Stimulated activated CD8-positive, alpha-beta memory T cell treated with anti-CD3 and anti-CD28 coated beads, Interleukin-7, amount 100 ng/mL, for 4 hours (primary cell): ENCODE measurements at places on chromosomes 13 and 19.

GRCh38 chr19:38526430-38526829 lies 91.3 kb downstream of the MAP4K1 start:
- DNase-seq = no peak

GRCh38 chr13:98055623-98056022 lies 87.3 kb upstream of the FARP1 start:
- DNase-seq = no peak

DNA sequence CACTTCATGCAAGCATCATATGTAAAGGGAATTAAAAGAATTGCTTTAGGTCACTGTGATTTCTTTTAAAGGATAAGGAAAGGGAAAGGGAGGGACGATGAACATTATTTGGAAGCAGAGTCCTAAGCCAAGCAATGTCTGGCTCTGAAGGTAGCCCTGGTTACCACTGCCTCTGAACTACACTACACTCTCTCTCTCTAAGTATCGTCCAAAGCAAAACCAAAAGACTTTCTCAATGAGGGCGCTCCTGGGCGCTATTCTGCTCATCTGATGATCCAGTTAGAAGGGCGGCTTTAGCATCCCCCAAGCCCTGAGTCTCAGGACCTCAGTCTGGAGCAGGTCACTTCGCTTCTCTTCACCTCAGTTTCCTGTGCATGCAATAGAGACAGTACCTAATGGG lies 26.2 kb downstream of the FOXO1 start:
- no peak for DNase-seq

DNA sequence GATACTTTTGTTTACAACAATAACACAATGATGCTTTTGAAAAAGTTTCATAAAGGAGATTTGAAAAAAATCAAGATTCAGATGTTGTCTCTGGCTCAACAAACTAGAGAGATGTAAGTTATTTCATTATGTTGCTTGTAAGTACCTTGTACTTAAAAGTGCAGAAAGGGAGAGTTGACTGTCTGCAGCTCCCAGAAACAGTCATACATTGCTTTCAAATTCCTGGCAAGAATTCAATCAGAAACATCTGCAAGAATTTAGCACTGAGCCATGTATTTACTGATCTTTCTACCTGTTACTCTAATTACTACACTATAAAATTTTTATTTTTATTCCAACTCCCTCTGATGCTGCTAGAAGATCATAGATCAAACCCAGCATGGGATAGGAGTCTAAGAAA lies 1261.3 kb upstream of the SPRY2 start:
- no peak for DNase-seq

DNA sequence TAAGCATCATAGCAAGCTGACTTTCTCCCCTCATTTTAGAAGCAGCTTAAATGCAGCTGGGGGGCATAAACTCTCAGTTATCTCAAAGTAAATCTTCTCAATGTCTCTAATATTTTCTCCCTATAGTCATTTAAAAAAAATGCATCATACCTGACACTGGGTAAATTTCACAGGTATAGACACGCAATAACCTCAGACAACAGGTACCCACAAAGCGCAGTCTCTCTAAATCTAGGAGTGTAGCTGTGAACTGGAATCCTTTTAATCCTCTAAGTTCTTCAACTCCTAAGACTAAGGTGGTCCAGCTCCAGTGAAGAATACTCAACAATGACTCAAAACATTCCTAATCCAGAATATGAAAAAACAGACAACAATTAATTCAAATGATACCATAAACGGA lies 141.2 kb downstream of the MYCBP2 start:
- DNase-seq = no peak

DNA sequence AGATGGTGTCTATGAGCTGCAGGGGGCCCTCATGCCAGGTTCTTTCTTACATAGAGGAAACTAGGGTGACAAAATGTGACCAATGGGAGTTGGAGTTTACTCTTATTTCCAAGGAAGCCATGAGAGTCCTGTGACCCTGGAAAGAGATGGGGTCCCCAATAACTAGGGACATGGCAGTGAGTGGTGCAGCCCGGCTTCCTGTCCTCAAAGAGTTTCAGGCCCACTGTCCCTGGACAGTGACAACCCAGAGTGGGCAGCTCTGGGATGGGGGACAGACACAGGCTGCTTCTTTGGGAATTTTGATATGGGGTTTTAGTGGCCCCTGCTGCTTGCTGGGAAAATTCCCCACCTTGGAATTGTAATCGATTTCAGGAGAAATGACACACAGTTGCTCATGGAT lies 8.4 kb upstream of the IGFL1 start:
- DNase-seq = no peak

- no peak for DNase-seq
Observed at GRCh38 chr13:20993661-20994440, 67.5 kb downstream of the LATS2 start.

DNA sequence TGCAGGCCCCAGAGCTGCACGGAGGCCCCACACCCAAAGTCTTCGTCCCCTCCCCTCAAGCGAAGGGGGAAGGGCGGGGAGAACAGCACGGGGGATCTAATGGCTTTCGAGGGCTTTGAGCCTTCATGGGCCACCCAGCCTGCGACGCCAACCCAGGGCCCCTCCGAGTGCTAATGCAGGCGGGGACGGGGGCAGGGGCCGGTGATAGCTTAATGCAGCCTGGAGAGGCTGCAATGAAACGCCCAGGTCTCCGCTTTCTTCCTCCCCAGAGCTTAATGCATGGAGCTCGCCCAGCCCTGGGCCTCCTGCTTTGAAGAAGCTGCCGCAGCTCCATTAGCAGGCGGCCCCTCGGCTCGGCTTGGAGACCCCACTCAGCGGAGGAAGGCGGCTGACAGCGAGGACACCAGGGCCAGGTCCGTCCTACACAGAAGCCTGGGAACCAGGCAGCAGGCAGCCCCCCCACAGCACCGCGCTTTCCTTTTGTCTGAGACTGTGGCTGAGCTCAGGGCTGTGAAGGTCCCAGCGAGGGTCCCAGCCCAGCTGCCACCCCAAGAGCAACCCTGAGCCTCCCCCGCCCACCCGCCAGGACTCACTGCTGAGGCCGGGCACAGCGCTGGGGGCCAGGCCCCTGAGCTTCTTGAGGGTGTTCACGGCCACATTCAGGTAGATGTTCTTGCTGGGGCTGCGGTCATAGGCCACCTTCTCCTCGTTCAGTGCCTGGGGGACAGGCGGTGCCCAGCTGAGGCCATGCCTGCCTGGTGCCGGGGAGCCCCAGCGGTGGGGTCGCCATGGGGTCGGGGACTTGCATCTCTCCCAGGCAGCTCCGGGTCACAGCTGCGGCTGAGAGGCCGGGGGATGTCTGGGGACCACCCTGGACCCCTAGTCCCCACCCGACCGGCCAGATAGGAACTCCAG lies 7.5 kb upstream of the ATP8B3 start:
- DNase-seq = no peak

DNA sequence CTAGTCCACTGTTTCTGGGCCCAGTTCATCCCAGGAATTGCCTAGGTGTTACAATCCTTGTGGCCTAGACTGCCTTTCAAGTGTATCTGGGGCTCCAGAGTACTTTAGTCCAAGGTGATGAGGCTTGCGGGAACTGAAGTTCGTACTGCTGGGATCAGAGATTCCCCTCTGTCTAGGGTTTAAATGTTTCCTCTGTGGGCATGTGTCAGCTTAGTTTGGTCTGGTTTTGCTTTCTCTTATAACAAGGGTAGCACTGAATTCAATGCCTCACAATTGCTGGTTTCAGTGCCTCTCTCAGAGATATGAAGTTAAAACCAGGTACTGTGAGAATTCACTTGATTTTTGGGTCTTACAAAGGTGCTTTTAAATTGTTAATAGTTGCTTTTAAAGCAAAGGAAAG lies 30.8 kb downstream of the RGCC start:
- no peak for DNase-seq

DNA sequence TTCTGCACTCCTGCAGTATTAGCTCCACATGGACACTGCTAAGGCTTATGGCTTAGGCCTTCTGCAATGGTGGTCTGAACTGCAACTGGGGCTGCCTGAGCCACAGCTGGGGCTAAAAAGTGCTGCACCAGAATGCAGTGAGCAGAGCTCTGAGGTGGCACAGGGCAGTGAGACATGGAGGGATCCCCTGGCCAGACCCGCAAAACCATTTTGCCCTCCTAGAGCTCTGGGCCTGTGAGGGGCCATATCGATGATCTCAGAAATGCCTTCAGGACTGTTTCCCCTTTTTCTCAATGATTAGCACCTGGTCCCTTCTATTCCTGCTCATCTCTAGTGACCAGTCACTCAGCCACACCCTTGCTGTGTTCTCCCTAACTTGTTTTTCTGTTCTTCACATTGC lies 397.7 kb downstream of the UQCRFS1 start:
- DNase-seq = no peak

DNA sequence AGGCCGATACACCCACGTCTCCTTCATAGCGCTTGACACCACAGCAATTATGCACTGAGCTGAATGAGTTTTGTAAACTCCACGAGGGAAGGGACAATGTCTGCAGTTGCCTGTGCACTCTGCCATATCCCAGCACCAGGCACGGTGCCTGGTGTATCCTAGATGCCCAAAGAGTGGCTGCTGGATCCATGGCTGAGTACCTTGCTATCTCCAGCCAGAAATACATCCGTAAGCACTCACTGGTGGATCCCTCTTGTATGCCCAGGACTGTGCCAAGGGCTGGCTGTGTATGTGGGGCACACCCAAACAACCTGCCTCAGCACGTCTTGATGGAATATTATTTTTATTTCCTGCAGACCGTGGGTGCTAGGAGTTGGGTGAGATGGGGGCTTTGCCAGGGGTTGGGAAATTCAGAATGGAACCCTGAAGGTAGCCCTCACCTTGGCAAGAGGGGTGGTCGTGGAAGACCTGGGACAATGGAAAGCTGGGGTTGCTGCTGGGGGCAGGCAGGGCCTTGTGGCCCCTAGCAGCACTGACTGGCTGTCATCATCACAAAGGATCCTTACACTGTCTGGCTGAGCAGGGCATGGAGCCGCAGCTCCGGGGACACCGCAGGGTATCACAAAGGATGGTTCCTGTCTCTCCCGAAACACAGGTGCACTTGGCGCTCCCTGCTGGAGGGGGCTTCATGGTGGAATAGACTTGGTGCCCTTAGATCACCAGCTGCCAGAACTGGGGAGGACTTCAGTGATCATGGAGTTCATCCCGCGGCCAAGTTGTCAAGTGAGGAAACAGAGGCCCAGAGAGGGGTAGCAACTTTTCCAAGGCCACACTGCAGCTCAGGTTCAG lies 131.3 kb downstream of the URI1 start:
- no peak for DNase-seq

GRCh38 chr13:89457977-89458376 lies 1786.8 kb downstream of the SLITRK5 start:
- DNase-seq = no peak

GRCh38 chr19:42051166-42052115 lies 18.6 kb downstream of the GRIK5 start:
- no peak for DNase-seq

DNA sequence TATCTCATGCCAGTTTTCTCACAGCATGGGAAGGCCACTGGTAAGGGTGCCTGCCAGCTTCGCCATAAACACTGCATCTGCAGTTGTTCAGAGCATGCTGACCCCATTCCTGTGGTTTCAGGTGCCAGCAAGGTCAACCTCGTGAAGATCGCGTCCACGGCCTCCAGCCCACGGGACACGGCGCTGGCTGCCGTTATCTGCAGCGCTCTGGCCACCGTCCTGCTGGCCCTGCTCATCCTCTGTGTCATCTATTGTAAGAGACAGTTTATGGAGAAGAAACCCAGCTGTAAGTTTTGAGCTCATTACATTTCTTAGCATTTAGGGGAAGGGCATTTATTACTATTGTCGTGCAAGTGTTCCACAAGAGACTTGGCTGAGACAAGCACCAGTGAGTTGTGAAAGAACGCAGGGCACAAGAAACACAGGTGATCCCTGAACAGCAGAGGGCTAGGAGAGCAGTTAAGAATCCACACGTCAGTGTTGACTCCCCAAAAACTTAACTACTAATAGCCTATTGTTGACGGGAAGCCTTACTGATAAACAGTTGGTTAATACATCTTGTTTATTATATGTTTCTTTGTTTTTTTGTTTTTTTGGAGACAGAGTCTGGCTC lies 88.8 kb downstream of the TNFRSF19 start:
- DNase-seq = no peak

DNA sequence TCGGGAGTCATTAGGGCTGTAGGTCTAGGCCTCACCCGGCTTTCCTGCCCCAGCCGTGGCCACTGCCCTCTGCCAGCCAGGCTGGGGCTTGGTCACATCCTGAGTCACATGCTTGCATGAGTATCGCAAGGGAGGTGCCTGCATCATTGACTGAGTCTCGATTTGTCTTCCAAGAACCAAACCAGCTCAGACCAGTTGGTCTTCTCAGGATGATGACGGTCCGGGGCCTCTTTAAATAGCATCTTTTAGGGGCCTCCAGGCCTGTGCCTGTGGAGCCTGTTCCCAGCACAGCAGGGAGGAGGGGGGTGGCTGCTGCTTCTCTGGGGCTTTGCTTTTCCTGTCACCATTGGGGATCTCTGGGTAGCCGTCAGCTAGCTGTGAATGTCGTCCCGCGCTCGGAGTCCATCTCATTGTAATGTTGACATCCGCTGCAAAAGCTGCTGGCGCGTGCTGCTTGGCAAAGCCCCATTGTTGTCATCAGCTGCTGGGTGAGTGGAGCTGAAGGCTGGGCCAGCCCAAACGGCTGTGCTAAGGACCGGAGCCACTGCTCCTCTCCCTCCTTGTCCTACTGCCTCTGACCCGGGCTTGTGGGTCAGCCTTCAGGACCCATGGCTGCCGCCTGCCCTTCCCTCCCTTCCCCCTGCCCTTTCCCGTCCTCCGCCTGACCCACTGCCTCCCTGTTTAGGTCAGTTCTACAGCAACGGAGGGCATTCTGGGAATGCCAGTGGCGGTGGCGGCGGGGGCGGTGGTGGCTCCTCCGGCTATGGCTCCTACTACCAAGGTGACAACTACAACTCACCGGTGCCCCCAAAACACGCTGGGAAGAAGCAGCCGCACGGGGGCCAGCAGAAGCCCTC lies 14.3 kb upstream of the QTRT1 start:
- DNase-seq = no peak

GRCh38 chr13:75327135-75327510 lies 154.8 kb downstream of the TBC1D4 start:
- DNase-seq = no peak

GRCh38 chr13:50291611-50292010 lies 276.4 kb downstream of the KCNRG start:
- no peak for DNase-seq

DNA sequence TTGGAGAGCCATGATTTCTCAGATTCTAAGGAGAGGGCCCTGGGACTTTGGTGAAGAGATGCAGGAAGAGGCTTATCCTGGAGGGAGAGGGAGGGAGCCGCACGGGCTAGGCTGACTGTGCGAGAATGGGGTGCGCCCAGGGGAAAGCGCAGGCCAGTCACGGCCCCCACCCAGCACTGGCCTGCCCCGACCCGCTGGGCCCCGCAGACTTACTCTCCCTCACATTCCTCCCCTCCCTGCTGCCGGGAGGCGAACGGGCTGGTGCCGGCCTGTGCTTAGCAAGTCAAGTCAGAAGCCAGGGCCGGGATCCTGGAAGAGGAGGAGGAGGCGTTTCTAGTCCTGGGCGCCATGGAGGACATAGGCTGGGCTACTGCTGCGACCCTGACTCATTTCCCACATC lies 120.0 kb downstream of the CRYL1 start:
- no peak for DNase-seq

- DNase-seq = no peak
Observed at GRCh38 chr19:13742756-13743155, 21.6 kb upstream of the MRI1 start.
